Fibroblast of skin of left quadriceps (primary cell): ENCODE measurements at places on chromosomes 6 and 20.

- DNase-seq: no peak
Measured at GRCh38 chr6:150354754-150355571, 13.8 kb upstream of the IYD start.

GRCh38 chr6:4864519-4864918, 88.3 kb downstream of the CDYL start:
- DNase-seq: no peak

DNA sequence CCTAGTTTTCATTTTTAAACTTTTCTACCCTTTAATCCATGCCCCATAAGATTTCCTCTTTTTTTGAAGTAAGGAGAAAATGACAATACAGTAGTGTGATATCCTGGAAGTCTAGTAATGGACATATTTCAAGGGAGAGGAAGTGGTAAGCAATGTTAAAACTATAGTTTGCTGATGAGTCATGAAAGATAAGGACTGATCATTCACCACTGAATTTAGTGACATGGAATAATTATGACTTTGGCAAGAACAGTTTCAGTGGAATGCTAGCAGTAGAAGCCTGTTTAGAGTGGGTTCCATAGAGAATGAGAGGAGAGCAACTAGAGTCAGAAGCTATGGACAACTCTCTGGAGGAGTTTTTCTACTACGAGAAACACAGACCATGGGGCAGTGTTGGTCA, 24.9 kb upstream of the SLC2A12 start:
- DNase-seq: peak; percentile 31

GRCh38 chr6:37340639-37340943, 13.2 kb upstream of the RNF8 start:
- DNase-seq: no peak

GRCh38 chr6:48553467-48554189, 442.6 kb upstream of the PTCHD4 start:
- no peak for DNase-seq

DNA sequence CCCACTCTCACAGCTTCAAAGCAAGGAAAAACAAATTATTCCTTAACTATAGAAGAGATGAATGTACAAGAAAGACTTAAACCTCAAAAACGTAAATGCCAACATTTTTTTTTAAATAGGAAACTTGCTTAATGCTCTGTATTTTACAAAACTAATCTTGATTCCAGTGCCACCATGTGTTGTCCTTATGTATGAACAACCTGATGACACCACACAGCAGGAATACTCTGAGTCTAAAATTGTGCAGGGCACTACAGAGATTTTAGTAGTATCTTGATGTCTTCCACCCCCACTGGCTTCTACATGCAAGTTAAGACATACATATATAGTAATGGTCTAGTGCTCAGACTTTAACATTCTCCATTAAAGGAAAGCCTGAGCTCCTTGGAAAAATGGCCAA, 46.2 kb downstream of the SRPK1 start:
- DNase-seq: no peak

GRCh38 chr20:52923123-52923937, 48.8 kb upstream of the TSHZ2 start:
- peak; percentile 98 for DNase-seq

GRCh38 chr6:55276745-55277530, 50.3 kb upstream of the GFRAL start:
- peak; percentile 42 for DNase-seq

DNA sequence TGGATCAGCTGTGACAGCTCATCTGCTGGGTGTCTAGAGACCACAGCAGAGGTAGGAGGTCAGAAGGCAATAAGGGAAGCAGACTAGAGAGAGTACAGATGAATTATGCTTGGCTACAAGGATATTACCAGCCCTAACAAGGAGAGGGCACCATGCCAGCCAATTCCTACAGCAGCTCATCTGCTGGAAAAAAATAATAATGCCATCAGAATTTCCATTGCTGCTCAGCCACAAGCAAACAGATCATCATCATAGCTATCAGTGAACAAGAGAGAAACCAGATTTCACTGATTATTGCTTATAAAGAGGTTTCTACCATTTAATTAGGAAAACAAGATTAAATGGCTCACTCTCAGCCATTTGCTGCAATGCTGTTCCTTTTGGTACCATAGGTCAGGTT, 66.5 kb downstream of the PSMG4 start:
- DNase-seq: no peak

- no peak for DNase-seq
Measured at GRCh38 chr20:20102163-20102562, 49.8 kb downstream of the CFAP61 start.

- DNase-seq: no peak
Measured at GRCh38 chr20:9144643-9145042, 75.8 kb downstream of the PLCB4 start.

GRCh38 chr6:1832844-1833787, 223.4 kb downstream of the FOXC1 start:
- DNase-seq: no peak

DNA sequence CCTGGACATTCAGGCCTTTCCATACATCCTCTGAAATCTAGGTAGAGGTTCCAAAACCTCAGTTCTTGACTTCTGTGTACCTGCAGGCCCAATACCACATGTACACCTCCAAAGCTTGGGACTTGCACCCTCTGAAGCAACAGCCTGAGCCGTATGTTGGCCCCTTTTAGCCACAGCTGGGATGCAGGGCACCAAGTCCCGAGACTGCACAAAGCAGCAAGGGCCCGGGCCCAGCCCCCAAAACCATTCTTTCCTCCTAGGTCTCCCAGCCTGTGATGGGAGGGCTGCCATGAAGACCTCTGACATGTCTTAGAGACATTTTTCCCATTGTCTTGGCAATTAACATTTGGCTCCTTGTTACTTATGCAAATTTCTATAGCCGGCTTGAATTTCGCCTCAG, 107.4 kb upstream of the FRMD1 start:
- DNase-seq: no peak

- no peak for DNase-seq
Measured at GRCh38 chr6:74597840-74598239, 608.0 kb downstream of the COL12A1 start.
